ENCODE measurements at places on chromosomes 3 and 15.
A peak's percentile ranks its signal among the peaks of the same experiment; 100 is the strongest.

DNA sequence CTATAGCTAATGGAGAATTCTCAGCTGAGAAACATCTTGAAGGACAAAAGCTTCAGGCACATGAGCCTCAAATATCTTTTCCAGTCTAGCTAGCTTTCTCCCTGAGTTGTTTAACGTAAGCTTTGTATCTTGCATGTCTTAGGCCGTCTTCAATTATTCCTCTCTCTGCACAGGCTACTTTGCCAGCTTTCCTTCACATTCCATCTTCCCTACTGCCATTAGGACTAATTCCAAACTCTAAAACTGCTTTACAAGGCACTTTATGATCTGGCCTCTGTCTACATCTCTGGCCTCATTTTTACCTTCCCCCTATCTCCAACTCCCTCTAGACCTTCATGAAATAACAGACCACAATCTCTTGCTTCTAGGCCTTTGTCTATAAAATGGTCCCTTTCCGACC lies 171.4 kb downstream of the GREM1 start:
- no peak for DNase-seq

DNA sequence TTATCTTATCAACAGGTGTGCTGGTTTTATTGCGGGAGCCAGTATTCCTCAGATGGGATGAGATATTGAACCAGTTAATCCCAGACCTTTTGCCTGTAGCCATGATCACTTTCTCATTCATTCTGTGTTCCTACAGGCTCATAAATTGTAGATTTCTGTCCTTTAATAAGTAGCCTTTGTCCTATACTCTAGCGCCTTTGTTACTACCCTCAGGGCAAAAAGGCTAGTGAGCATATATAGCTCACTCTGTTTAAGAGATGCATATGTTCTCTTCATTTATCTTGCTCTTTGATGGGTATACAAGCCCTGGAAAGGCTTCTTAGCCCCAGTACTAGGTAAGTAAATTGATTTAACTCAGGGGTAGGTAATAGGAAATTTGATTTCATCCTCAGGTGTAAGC lies 95.1 kb downstream of the OXSM start:
- no peak for DNase-seq

GRCh38 chr3:134809427-134810051 lies 14.5 kb downstream of the EPHB1 start:
- DNase-seq, result no peak

DNA sequence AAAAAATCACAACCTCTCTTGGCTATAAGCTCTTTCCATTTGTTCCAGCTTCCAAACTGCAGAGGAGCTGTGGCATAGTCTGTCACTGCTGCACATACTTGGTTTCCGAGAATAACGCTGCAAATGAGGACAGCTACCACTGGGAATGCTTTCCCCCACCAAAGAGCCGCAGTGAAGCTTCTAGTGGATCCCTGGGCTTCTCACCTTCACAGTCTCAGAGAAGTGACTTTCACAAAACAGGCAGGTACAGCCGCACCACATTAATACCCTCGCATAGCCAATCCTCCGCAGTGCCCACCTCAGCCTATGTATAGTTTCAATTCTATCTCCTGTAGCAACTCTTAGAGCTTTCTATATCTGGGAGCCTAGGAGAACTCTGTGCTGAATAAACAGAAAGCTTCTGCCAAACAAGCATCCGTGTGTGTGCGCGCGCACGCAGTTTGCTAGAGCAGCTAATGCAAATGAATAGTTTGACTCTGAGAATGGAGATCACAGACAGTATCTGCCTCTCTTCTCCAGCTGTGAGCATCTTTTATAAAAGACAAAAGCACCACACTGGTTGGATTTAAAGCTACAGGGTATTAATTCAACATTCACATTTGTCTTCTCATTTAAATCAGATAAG lies 81.9 kb upstream of the PLXND1 start:
- DNase-seq, result no peak

GRCh38 chr3:9681723-9682081 lies 21.9 kb upstream of the CPNE9 start:
- DNase-seq, result no peak

DNA sequence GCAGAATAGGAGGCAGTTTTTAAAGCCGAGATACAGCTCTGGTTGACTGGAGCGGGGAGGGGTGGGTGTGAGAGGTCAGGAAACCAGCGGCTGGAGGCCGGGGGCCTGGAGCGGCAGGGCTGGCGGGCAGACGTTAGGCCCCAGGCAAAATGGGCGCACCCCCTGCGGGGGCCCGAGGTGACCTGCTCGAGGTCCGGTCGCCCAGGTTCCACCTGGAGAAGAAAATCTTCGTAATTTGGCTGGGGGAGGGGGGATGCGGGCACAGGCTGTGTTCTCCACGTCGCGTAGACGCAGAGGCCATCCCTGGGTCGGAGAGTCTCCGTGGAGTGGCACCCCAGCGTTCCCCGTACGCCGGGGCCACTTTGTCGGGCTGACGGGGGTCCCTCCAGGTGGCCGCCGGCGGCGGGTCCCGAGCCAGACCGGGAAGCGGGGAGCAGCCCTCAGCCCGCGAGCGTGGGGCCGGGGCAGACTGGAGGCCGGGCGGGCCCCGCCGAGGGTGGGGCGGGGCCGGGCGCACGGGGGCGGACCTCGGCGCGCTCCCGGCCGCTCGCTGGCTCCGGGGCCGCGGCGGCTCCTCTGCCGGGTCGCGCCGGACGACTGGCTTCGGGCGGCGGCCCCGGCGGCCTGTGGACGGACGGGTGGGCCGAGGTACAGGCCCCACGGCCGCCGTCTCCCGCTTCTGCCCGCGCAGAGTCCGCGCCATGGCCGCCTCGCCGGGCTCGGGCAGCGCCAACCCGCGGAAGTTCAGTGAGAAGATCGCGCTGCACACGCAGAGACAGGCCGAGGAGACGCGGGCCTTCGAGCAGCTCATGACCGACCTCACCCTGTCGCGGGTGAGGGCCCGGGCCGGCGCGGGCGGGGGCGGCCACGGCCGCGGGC lies at the start of gene CRTC3:
TSS of gene CRTC3 (plus strand) at position 553 of the 879 bp plus-strand sequence. CDS start at position 702, 149 bp downstream.
- no peak for DNase-seq

- DNase-seq, result no peak
Observed at GRCh38 chr3:143855183-143855582, 6.9 kb upstream of the SLC9A9 start.

DNA sequence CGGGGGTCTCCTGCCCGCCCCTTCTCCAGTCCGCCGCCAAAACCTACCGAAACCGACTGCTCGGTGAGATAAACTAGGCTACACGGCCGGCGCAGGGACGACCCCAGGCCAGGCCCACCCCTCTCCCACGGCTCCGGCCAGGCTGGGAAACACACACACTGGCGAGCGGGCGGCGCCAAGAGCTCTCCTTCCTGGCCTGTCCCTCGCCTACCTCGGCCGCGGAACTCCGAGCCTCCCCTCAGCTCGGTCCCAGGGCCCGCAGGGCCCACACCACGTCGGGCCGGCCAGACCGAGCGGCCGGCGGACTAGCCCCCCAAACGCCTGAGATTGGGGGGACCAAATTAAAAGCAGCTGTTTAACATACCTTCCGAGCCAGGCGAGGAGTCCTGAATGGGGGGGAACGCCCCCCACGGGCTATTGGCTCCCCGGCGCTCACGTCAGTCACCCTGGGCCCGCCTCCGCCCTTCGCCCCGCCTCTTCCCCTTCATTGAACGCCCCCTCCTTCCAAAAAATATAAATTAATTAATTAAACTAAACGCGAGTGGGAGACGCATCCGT lies 4.0 kb upstream of the SIN3A start:
- DNase-seq, result peak; percentile 73

Measured in amniotic stem cell (primary cell).